Motor neuron (in vitro differentiated cells): ENCODE measurements at places on chromosomes 7 and 10.

DNA sequence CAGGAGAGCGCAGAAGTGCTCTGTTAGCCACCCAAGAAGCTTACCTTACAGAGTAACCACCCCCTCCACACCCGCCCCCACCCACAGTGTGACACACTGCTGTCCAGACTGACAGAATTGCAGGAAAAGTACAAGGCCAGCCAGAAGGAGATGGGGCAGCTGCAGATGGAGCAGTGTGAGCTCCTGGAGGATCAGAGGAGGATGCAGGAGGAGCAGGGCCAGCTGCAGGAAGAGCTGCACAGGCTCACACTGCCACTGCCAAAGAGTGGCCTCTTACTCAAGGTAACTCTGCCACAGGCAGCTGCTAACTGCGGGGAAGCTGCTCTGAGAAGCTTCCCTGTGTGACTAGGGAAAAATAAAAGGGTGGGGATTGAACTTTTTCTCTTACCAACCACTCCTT lies 17.6 kb downstream of the CCDC136 start:
- no peak for ATAC-seq

DNA sequence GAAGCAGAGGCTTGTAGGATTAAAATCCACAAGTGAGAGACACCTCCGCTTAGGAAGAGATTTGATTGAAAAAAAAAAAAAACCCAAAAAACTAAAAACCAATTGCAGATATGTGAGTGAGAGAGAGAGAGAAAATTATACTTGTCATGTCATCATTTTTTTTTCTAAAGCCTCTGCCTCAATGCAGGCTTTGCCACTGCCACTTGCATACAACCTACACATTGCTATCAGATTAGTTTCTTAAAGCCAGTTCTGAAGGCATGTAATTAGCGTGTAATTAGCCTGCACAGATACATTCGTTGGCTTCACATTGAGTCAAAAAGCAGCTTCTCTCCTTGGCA lies 86.1 kb upstream of the MTPN start:
- ATAC-seq: no peak

- no peak for ATAC-seq
These were observed 40.2 kb upstream of the PROSER2 start for GRCh38 chr10:11782793-11783557.

DNA sequence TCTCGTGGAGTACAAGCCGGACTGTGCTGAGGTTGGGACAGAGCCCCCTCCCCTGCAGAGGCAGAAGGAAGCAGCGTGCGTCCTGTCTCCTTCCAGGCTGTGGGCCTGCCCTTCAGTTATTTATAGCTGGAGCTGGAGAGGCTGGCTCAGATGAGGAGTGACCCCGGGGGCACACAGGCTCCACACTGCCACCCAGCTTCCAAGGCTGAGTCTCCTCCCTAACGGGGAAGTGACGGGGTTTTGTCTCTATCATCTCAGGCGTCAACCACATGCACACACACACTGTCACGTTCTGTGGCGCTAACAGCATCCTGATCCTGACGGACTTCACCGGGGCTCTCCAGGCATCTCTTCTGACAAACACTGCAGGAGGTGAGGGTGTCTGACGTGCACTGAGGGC lies 25.4 kb downstream of the AMZ1 start:
- peak; percentile 52 for ATAC-seq

GRCh38 chr10:128268015-128268722 lies 141.9 kb upstream of the MKI67 start:
- ATAC-seq: peak; percentile 84

- ATAC-seq: no peak
These were observed 124.2 kb downstream of the PLPP4 start for GRCh38 chr10:120580918-120581895.

GRCh38 chr10:44980309-44981171 lies 1.9 kb upstream of the DEPP1 start:
- ATAC-seq: no peak

GRCh38 chr7:97685952-97686351 lies 45.9 kb upstream of the TAC1 start:
- no peak for ATAC-seq

GRCh38 chr7:99191869-99192596 lies 15.9 kb downstream of the KPNA7 start:
- no peak for ATAC-seq

GRCh38 chr10:124629842-124630241 lies 114.3 kb downstream of the FAM53B start:
- no peak for ATAC-seq

DNA sequence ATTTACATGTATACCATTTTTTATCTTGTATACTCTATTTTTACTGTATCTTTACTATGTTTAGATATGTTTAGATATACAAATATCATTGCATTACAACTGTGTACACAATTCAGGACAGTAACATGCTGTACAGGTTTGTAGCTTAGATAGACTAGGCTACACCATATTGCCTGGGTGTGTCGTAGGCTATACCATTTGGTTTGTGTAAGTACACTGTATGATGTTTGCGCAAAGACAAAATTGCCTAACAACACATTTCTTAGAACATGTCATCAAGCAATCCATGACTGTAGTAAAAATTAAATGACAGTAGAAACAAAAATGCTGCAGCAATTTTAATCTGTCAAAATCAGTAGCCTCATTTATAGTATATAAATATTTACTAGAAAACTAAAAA lies 812.2 kb downstream of the GRM8 start:
- ATAC-seq: no peak

DNA sequence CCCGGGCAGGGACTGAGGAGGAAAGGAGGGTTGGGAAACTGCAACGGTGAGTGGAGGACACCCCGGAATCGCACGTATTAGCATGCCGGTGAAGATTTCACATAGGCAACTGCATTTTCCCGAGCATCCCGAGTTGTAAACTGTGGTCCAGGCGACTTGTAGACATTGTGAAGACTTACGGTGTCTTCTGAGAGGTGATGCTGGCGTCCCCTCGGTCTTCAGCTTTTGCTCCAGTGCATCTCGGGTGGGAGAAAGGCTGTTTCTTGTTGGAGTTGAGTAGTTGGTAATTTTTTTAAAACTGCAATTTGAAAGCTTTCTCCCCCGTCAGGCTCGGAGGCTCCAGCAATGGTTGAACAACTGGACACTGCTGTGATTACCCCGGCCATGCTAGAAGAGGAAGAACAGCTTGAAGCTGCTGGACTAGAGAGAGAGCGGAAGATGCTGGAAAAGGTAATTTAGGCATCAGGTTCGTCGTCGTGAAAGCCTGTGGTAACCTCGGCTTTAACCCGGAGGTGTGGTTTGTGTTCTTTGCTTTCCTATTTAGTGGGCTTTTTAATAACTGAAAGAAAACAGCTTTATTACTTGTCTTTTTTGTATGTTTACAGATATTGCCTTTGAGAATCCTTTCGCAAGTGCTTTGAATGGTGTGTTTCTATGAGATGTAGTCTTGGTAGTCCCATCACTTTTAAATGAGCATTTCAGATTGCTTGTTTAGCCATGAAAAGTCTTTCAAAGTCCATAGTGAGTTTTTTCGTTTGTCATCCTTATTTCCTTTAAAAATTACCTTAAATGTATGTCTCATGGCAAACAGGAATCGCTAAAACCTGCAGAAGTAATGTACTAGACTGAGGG lies 687 bp downstream of the HELLS start:
- peak; percentile 54 for ATAC-seq

- ATAC-seq: no peak
These were observed 16.3 kb downstream of the RBM33 start for GRCh38 chr7:155660758-155661093.

DNA sequence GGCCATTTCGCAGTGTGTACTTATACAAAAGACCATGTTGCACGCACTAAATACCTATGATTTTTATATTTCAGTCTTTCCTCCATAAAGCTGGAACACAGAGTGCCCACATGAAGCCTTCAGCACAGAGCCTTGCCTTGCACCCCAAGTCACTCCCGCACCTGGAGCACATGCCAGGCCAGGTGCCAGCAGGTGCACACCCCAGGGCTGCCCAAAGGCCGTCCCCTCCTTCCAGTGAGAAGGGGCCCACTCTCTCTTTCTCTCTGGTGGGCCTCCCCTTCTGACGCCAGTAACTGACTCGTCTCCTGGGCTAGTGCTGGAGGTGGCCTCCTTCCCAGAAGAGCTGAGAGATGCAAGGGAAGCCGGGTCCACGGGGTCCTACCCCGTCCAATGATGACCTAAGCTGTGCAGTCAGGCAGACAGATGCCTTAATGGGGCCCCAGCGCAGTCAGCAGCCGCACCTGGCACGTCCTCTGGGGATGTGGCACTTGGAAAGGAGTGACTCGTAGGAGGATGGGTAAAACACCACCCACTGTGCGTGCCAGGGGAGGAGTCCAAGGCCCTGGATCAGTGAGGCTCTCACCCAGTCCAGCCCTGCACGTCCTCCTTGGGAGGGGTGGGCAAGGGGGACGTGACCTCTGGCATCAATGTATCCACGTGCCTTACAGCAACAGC lies 17.7 kb upstream of the SHH start:
- ATAC-seq: no peak

- ATAC-seq: no peak
These were observed 38.0 kb upstream of the RTKN2 start for GRCh38 chr10:62306663-62307062.

- no peak for ATAC-seq
These were observed 26.2 kb downstream of the CCDC6 start for GRCh38 chr10:59880019-59880717.

DNA sequence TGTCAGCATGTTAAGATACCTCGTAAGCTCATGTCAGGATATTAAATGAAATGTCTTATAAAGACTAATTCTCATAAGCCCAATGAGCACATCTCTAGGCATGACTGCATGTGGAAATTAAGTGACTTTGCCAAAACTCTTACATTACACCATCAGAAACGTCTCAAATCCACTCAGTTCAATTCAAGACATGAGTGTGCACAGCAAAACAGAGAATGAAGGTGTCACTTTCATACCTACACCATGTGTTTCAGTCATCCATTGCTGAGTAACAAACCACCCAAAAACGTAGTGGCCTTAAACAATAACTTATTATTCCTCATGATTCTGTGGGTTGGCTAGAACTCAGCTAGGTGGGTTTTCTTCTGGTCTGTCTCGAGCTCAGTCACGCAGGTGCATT lies 99.8 kb downstream of the ATE1 start:
- no peak for ATAC-seq

- ATAC-seq: no peak
These were observed 16.4 kb upstream of the ELAPOR2 start for GRCh38 chr7:87075671-87076404.

DNA sequence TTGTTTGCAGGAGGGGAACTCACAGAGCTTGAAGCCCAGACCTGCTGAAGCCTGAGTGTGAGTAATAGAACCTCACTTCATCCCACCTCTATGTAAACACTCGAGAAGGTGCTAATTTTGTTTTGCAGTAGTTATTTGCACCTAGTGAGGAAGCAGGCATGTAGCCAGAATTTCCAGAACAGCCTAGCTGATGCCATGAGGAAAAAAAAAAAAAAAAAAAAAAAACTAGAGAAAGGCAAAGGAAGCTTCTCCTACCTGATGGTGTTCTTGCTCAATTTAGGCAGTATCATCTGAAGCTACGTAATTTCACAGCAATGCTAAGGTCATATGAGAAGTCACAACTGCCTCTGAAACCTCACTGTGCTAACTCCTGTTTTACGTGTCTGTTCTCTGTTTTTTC lies 13.6 kb upstream of the GPR37 start:
- ATAC-seq: no peak

DNA sequence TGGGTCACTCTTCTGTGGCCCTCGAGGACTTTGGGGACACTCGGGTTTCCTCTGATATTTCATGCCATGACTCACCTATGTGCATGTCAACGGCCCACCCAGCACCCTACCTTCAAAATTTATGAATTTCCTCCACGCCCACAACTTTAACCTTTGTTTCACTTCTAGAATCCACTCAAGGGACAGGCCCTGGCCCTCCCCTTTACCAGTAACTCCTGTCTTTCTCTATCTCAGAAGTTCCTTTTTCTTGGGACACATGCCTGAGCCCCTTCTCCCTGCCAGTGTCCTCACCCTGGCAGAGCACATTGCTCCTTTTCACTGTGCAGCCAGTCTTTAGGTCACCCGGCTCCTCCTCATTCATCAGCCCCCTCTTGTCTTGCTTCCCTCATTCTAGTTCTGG lies 282.5 kb upstream of the KLF6 start:
- no peak for ATAC-seq

DNA sequence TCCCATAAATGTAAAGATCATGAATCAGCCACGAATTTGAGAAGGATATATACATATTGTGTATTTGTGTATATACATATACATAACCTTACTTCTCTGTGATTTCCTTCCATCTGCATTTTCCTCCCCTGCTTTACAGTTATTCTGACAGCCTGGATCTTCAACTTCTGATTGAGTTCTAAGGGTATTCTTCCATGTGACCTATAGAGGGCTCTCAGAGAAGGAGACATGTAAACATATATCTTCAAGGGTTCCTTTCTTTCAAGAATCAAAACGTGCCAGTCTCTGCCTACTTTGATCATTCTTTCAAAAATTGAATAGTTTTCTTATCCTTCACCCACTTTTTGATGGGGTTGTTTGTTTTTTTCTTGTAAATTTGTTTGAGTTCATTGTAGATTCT lies 453.7 kb upstream of the POT1 start:
- ATAC-seq: peak; percentile 31

DNA sequence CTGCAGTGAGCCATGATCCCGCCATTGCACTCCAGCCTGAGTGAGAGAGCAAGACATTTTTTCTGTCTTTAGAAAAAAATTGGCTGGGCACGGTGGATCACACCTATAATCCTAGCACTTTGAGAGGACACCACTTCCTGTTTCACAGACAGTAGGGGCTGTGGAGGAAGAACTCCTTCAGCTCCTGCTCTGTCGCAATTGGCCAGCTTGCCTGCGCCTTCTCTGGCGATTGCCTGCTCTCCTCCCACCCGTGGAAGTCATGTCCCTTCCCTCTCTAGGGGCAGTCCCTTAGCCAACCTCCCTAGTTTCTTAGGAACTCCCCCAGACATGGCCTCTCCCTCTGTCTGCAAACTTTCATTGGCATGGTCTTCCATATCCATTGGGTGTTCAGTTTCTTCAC lies 8.7 kb downstream of the PDSS1 start:
- no peak for ATAC-seq

DNA sequence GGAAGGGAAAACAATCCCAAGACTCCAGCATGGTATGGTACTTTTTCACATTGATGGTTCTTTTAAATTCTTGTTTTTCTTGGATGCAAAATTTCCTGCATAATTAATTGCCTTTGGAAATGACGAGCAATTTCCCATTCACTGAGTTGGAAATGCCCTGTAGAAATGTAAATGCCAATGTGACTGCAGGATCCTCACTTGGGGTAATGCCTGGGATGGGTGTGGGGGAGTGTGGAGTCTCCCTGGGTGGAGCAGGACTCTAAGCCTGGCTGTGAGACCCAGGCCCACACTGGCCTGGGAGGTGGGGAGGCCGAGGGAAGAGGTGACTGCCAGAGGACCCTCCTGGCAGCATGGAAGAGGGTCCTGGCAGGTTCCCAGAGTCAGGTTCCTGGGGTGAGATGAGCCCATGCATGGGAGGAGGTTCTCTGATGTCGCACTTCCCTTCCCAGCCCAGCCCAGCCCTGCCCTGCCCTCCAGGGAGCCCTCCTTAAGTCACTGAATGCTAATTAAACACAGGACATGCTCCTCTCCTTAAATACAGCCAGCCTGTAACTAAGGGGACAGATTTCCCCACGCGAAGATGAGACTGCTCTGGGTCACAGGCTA lies 157.9 kb downstream of the GFRA1 start:
- ATAC-seq: no peak
